ENCODE measurements at places on chromosomes 6 and 20.

DNA sequence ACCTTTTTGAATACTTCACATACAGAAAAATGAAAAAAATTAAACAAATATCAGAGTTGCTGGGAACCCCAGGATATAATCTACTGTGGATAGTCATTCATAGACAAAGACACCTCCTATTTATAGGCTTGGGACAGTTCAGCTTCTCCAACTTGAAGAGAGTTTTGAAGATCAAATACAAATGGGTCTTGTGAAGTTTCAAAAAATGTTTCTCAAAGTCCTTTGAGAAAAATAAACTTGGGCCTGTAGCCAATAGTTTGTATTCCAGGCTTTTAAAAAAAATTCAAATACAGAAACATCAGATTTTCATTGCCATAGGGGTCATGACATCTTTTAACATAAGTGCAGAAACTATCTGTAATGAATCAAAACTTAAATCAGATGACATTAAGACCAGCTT lies 334.8 kb downstream of the LAMA2 start:
- DNase-seq = no peak

DNA sequence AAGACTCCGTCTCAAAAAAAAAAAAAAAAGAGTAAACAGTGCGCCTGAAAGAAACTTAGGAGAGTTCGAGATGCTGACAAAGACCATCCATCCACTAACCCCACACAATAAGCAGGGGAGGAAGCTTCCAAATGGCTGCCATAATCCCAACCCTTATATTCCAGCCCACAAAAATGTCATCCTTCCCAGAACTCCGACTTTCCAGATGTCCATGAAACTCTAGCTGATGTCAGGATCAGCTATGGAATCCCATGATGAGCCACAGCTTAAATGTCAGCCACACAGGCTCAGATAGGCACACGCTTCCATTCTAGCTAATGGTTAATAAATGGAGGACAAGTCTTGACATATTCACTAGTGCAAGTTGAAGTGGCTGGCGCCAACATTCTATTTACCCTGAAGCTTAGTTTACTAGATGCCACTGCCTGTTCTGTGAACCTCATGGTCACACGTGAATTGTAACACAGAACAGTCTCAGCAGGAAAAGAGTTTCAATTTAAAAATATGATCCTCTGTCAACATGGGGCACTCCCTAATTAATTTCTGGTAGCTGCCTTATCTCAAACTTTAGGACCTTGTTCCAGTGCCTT lies 75.5 kb downstream of the FOXF2 start:
- DNase-seq = no peak

GRCh38 chr6:150531957-150532356 lies 67.7 kb upstream of the PLEKHG1 start:
- no peak for DNase-seq

GRCh38 chr20:48684501-48685041 lies 143.2 kb downstream of the PREX1 start:
- DNase-seq = no peak

DNA sequence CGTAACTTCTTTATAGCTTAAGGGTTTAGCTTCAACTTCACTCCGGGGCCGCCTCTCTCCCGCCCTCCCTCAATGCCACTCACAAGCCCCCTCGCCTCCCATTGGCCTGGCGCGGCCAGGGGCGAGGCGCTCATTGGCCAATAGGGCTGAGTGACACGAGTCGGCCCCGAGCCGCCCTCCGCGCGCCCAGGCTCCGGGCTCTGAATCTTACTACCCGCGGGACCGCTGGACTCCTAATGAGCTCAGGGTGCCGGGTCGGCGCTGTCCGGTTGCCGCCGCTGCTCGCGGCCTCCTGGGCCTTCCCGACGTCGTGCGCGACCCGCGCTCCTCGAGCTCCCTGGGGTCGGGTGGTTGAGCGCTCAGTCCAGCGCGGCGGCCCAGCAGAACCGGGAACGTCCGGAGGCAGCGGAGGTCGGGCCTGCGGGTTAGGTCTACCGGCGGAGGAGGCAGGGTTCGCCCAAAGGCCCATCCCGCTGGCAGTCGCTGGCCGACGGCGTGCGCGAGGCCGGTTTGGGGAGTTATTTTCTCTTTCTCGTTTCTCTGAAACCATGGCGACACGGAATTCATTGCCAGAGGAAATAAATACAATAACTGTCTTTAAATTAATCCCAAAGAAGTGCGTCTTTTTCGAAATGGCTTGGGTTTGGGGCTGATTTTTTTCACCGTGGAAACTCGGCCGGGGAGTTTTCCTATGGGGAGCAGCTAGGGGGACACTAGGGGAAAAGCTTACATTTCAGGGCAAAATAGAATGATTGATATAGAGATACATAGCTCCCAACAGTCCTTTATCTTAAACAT lies at the start of gene SIM1:
TSS of gene SIM1 (minus strand) at position 19 of the 798 bp plus-strand sequence. CDS start 1,453 bp downstream, outside the sequence.
- peak; percentile 98 for DNase-seq

Data from AG20443 (cell line).